ENCODE measurements at places on chromosomes 12 and 14.

GRCh38 chr12:115207216-115207915, 523.4 kb upstream of the TBX3 start:
- no peak for DNase-seq

- DNase-seq, result peak; percentile 12
Measured at GRCh38 chr14:61609191-61609843, 86.0 kb upstream of the HIF1A start.

- no peak for DNase-seq
Measured at GRCh38 chr12:109185441-109185840, 69.1 kb downstream of the ACACB start.

- DNase-seq, result no peak
Measured at GRCh38 chr14:31716208-31716607, 155.0 kb downstream of the NUBPL start.

- DNase-seq, result peak; percentile 52
Measured at GRCh38 chr12:52496054-52496453, 3.0 kb upstream of the KRT6A start.

GRCh38 chr14:103104654-103105452, 10.3 kb downstream of the EXOC3L4 start:
- DNase-seq, result peak; percentile 80

DNA sequence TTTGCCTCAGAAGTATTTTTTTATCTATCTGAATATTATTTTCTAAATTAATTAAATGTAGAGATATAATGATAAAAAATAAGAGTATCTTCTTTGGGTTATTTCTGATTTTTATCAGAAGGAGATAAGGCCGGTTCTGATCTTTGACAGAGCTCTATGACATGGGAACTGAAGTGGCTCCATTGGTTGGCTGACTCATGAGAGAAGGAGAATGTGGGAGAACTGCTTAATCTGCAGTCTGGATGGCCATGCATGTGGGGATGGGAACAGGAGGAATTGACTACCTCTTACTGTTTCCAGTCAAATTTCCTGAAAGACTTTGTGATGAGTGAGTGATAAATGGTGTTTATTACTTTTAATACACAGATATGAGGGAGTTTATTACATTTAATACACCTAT, 155.8 kb upstream of the ATP2B1 start:
- DNase-seq, result no peak

DNA sequence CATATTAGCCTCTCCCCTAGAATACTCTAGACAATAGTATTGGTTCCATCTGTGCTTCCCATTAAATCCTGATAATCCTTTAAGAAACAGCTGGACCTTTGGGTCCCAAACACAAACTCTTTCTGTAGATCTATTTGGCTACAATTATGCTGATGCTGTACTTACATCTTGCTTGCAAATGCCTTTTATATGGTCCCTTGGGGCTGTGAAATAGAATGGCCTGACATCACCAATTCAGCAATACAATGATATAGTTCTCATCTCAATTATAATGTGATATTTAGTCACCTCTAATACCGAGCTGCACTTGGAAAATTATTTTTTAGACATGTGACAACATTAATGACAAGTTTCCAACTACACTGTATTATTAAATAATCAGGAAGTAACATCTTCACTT, 261.5 kb downstream of the SOX5 start:
- no peak for DNase-seq

DNA sequence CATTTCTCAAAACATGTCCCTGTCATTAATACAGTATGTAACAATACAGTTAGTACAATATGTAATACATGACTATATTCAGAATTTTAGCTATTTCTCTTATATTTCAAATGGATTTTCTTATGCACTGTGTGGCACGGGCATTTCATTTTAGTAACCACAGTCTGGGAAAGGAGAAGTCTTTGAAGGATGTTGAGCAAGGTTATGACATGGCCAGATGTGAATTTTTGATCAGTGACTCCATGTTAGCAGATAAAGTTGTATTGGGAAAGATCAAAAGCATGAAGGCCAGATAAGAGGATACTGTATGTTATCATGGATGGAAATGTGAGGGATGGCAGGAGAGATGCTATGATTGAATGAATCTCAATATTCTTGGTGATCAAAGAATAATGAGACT, 285.2 kb downstream of the NAV3 start:
- DNase-seq, result no peak

- DNase-seq, result no peak
Measured at GRCh38 chr12:57360468-57360867, 70.4 kb downstream of the R3HDM2 start.

- DNase-seq, result no peak
Measured at GRCh38 chr12:105205322-105206048, 30.5 kb downstream of the APPL2 start.
